ENCODE measurements at places on chromosomes 16 and 17.

DNA sequence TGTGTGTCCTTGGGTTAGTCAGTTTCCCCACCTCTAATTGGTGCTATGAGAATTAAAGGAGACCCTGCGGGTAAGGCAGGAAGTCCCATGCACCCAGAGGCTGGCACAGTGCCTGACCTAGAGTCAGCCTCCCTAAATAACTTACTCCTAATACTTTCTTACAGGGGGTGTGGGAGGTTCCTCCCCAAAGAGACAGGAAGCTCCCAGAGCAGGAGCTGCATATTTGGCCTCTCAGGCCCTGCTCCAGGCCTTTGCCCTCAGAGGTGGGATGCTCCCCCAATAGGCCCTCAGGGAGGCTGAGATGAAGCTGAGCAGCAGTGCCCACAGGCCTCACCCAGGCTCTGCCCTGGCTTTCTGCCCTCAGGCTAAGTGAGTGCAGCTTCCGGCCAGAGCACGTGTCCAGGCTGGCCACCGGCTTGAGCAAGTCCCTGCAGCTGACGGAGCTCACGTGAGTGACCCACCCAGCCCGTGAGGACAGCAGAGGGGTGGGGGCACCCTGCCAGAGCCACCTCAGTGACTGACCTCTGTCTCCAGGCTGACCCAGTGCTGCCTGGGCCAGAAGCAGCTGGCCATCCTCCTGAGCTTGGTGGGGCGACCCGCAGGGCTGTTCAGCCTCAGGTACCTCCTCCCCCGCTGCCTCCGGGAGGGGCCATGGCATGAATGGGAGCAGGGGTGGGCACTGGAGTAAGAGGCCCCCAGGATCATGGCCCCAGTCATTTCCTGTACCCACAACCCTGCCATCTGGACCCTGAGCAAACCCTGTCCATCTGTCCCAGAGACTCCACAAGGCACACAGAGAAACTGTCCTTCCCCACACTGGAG is 31.1 kb upstream of the CPNE2 start:
- DNase-seq: no peak

GRCh38 chr17:70184770-70185169 is 15.4 kb downstream of the KCNJ2 start:
- DNase-seq: no peak

- DNase-seq: no peak
Observed at GRCh38 chr17:53792997-53793396, 29.7 kb upstream of the KIF2B start.

DNA sequence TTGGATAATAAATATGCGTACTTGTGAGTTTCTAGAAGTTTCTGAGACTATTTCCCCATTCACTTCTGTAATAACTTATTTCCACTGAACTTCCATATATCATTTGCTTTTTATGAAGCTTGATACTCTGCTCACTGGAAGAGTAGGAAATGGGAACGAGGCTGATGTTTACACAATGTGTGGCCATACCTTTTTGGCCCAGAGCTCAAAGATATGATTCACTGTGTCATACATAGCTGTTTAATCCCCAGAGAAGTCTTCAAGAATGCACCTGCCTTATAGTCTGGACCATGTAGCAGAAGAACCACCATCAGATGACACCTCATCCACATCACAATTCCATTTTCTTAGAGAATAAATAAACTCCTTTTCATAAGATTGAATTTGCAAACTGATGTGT is 40.3 kb upstream of the TEKT3 start:
- DNase-seq: no peak

- no peak for DNase-seq
Observed at GRCh38 chr16:4583906-4584305, 27.8 kb downstream of the C16orf96 start.

DNA sequence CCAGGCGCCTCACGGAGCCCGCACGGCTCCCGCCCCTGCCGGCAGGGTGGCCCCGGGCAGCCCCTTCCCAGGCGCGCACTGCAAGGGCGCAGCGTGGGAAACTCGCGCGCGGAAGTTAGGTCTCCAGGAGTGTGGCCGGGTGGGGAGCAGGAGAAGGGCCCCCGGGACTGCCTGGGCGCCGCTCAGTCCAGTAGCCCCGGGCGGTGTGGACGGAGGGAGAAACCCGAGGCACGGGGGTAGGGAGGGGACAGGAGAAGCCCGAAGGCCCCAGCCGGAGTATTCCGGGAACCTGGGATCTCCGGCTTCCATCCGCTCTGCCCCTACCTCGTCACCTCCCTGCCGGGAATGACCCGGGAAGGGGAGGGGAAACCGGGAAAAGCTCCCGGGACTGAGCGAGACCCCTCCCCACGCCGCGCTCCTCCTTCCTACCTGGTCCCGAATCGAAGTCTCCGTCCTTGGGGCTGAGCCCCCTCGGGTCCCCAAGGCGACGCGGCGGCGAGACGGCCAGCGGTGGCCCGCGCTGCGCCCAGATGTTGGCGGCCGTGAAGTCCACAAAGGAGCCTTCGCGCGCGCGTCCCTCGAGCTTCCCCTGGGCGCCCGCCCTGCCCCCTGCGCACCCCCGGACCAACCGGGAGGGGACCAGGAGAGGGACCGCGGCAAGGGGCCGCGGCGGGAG is 418 bp downstream of the SOCS3 start:
- no peak for DNase-seq

- DNase-seq: no peak
Observed at GRCh38 chr17:17305281-17305801, 2.2 kb downstream of the NT5M start.

DNA sequence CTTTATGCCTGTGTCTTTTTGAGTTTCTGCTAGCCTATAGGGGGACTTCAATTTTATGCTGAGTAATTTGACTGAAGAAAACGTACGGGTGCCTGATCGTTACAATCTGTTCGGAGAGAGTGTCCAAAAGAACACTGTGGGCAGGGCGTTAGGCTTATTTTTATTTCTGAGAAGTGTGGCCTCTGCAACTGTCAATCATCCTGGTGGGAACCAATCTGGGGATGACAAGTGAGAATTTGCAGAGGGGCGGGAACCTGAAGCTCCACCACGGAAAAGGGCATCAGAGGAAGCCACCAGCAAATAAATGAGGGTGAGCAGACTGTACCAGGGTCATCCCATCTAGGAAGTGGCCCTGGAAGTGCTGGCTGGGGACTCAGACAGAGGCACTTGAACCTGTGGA is 12.0 kb upstream of the CDYL2 start:
- no peak for DNase-seq

DNA sequence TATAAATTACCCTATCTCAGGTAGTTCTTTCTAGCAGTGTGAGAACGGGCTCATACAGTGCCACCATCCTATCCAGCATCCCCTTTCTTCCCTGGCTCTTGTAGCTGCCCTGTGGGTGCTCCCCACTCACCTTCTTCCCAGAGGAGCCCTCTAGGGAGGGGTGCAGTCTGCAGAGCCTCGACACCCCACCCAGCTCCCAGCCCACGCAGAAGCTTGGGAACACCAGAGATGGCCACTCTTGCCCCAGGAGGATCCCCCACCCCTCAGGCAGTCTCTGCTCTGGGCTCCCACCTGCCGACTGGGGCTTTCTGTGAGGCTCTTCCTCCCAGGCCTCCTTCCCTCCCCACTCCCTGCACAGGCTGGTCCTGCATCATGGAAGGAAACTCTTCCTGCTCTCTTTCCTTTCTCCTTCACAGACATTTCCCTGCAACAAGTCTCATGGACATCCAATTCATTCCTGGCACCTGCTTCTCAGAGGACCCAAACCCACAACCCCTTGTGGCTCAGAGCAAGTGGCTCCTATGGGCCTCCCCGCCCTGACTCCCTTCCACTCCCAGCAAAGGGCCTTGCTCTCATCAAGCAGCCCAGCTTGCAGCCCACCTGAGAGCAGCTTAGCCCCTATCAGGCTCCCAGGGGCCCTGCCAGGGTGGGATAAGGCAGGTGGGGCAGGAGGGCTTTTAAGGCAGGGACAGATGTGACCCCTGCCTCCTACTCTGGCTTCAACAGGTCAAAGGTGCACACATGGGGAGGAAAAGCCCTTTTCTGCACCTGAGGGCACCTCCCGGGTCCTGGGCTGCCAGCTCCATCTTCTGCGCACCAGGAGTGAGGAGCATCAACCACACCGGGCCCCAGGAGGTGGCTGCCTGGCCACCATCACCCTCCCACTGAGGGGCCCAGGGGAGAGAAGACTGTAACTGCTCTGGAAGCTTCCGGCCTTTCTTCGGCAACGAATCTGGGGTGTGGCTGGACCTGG is 263.8 kb upstream of the TNRC6C start:
- DNase-seq: no peak

DNA sequence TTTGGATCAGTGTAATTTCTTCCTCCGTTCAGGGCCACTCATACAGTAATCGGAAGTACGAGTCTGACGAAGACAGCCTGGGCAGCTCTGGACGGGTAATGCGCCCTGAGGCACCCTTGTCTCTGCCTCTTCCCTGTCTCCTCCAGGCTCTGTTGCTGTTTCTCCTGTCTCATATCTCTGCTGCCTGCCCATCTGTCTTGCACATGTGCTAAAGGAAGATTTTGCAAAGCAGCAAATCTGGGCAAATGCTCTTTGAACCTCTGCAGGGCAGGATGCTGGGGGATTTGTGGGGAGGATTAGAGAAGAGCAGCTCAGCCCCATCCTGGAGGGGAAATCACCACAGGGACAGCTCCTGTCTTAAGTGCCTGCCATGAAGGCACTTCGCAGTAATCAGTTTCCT is 32.4 kb upstream of the POLR3E start:
- no peak for DNase-seq

DNA sequence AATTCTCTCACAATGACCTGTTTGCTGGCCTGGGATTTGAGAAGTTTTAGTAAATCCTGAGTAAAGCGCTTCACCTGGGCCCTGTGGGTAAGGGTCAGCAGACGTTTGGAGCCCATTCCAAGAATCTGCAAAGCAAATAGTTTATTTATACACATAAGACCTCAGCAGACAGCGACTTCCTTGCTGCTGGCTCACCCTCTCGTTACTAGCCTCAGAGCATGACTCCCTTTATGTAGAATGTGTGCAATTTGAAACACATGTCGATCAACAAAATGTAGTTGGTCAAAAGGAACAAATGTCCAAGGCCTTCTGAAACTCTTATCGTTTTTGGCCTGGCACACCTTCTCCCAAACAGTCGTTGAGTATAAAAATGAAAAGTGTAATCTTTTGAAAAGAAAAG is 31.3 kb downstream of the MARF1 start:
- no peak for DNase-seq

DNA sequence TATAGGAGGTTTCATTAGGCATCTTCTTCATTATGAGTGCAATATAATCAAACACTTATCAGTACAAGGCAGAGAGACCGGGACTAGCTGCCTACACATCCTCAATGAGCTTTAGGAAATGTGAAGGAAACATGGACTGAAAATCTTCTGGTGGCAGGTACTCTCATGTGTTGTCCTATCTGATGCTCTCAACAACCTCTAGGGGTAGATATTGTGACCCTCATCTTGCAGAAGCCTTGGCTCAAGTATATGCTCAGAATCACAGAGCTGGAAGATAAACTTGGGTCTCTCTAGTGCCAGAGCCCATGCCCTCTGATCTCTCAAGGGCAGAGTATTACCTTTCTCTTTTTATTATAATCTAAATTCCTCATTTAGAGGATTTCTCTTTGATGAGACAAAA is 181.6 kb upstream of the C17orf78 start:
- no peak for DNase-seq

- no peak for DNase-seq
Observed at GRCh38 chr17:494601-495265, 142.1 kb upstream of the RPH3AL start.

DNA sequence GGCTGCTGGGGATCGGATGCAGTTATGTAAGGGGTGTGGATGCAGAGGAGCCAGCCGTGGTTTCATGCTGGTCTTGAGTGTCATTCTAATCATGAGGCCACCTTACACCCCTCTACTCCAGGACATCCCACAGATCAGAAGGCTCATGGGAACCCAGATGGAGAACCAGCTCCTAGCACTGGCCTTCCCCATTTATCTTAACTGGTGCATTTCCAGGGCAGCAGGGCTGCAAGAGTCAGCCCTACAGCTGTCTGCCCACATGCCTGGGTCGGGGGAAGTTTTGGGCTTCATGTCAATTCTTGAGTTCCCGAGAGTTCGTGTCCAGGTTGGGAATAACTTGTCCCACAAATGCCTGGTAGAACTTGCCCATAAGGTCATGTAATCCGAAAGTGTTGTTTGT is 29.1 kb downstream of the RPTOR start:
- no peak for DNase-seq

- peak; percentile 51 for DNase-seq
Observed at GRCh38 chr17:29588562-29589411, 661 bp downstream of the GIT1 start.

- no peak for DNase-seq
Observed at GRCh38 chr17:80181431-80181830, 11.6 kb downstream of the CARD14 start.

DNA sequence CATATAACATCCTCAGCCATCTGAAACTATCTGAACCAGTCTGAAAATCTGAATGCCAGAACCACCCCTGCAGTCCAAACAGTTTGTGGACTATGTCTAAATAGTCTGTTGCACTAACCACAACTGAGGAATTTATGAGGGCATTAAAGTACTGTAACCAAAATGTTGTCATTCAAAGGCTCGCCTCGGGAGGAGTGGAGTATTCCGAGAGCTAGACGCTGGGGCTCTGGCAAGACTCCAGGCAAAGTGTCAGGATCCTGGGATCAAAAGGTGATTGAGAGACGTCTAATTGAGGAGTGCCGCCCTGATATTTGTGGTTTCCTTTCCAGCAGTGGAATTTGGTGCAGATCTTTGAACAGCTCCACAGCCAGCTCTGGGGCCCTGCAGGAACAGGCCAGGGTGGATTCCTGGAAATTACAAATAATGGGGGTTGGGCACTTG is 142.9 kb upstream of the MYOCD start:
- DNase-seq: no peak

DNA sequence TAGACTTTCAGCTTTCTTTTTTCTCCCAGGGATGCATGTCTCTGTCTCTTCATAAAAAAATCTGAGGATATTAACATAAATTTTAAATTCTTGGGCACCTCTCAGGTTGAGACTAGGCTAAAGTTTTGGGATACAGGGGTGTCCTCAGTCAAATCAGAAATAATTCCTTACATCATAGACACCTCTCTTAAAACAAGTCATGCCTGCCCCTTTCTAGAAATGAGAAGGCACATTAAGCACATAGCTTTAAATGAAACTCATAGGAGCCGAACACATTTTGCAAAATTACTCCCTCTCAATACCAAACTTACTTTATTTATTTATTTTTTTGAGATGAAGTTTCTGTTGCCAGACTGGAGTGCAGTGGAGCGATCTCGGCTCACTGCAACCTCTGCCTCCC is 67.3 kb upstream of the BCAR1 start:
- DNase-seq: no peak

- no peak for DNase-seq
Observed at GRCh38 chr16:52568983-52569690, 22.2 kb upstream of the TOX3 start.

GRCh38 chr17:79075861-79076406 is 1.3 kb downstream of the ENGASE start:
- DNase-seq: no peak

DNA sequence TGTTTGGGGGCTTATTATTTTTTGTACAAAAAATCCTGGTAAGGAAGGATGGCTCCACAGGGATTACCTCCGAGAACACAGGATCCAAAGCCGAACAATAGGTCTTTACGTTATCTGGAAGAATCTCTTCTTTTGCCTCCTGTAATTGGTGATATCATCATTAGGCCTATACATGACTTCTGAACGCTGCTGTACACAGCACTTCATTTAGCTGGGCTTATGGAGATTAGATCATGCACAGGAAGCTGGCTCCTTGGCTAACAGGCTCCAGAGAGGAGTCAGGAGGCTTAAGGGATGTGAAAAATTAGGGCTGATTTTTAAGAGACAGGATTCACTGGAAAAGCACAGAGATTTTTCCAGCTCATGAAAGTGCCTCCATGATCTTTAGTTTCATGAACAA is 54.7 kb downstream of the TANGO6 start:
- no peak for DNase-seq
